ENCODE measurements at places on chromosomes 3 and 15.

- no peak for DNase-seq
Observed at GRCh38 chr3:150300388-150300787, 107.7 kb upstream of the TSC22D2 start.

- peak; percentile 32 for DNase-seq
Observed at GRCh38 chr3:48847053-48847503, 596 bp downstream of the PRKAR2A start.

GRCh38 chr15:91338766-91339165 is 238.7 kb downstream of the SV2B start:
- no peak for DNase-seq

- no peak for DNase-seq
Observed at GRCh38 chr3:109118584-109118983, 650 bp upstream of the MORC1 start.

DNA sequence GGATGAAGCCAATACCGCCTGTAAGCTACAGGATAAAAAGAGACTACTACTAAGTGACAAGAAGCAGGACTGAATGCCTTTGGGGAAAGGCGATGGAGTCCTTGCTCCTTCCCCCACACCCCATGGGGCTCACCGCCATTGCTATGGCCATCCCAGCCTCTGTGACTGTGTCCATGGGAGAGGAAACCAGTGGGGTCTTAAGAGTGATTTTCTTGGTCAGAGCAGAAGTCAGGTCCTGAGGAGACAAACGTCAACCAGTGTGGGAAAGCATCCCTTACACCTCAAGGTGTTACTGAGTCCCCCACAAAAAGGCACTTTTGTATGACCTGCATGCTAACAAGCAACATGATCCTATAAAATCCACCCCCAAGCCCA is 913 bp downstream of the IMPDH2 start:
- no peak for DNase-seq

- DNase-seq, result no peak
Observed at GRCh38 chr3:129608087-129608935, 1.8 kb upstream of the PLXND1 start.

DNA sequence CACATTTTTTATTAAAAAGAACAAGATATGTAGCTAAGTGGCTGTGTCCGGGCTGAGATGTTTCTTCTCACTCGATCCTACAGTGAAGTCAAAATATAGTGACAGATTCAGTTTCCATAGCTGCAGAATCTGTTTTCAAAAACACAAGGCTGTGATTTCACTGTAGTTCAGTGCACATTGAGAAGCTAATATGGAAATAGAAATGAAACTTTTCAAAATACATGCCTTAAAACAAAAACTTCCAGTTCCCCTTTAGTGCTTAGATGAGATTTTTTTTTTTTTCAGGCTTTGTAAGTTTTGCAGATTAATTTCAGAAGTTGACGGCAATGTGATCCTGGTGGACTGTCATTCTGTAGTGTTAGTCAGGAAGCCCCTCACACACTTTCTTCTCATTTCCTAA is 23.8 kb upstream of the TRAK1 start:
- DNase-seq, result peak; percentile 58

- DNase-seq, result peak; percentile 99
Observed at GRCh38 chr3:126472277-126473006, 3.2 kb downstream of the ZXDC start.

DNA sequence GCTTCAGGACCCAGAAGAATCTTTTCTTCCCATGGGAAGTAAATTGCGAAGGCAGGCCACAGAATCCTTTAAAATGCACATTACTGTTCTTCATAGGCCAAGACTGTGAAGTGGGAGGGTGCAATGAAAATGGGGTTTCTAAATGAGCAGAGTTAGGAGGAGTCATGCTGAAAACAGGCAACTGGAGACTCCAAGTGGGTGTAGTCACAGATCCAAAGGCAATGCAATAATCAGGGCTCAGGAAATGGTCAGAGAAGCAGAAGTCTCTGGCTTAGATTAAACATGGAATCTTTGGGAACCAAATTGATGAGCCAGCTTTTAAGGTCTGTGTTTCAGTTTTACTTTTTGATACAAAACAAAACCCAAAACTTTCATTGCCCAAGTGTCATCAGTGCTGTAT is 37.6 kb downstream of the HHLA2 start:
- peak; percentile 39 for DNase-seq

GRCh38 chr15:49115062-49115461 is 40.3 kb downstream of the COPS2 start:
- DNase-seq, result peak; percentile 13

DNA sequence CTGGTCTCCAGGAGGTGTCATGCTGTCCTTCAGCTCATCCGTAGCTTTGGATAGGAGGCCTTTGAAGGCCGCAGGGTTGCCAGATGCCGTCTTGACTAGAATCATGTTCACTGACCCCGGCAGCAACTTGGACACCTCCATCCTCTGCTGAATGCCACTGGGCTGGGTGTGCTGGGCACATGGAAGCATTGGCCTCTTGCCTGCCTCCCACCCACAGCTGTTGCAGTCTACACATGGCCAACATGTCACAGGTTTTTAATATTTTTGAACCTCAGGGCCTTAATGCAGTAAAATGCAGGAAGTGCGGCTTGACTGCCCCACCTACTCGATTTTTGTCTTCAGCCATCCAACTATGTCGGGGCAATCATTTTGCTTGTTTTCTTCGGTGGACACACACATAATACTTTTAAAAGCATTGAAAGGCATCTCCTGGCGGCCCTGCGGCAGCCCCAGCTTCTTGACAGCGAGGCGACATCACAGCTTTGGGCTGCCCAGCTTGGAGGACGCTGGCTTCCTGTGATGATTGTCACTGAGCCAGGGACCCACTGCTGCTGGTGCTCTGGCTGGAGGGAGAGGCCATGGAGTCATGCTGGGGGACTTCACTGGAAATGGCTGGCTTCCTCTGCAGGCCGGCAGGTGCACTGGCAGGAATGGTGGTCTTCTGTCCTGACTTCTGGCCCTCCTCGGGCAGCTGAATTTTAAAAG is 31.6 kb upstream of the ACAD9 start:
- peak; percentile 25 for DNase-seq

GRCh38 chr3:53174346-53175250 is 13.6 kb downstream of the PRKCD start:
- DNase-seq, result no peak

- DNase-seq, result no peak
Observed at GRCh38 chr15:40243126-40243810, 4.4 kb downstream of the PAK6 start.

DNA sequence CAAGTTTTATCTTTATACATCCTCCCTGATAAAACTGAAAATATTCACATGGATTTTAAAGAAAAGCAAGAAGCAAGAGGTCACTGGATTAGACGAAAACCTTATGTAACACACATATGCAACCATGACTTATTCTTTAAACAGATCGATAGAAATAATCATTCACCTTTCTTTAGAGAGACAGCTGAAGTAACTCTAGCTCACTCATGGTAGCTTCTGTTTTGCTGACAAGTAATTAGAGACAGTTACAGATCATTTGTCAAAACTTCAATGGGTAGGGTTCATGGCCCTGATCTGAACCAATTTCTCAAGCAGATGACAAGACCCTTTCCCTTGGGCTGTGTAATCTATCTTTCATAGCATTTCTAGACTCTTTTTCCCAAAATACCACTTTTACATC is 74.5 kb downstream of the PLCH1 start:
- no peak for DNase-seq

- DNase-seq, result peak; percentile 83
Observed at GRCh38 chr15:63473999-63474809, 30.2 kb upstream of the USP3 start.

DNA sequence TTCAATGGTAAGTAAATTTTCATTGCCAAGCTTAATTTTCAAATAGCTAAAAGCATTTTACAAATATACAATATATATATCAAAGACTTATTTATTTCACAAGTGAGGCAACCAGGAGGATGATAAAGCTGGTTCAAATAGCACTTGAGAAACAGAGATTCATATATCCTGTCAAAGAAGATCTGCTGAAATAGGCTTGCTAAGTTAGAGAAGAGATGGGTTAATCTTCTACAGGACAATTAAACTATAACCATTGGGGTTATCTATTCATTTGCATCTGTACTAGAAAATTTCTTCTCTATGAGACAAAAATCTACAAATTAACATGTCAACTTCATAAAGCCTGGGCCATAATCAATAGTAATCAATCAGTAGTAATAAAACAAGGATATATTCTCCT is 637.7 kb upstream of the UBE2E2 start:
- no peak for DNase-seq

DNA sequence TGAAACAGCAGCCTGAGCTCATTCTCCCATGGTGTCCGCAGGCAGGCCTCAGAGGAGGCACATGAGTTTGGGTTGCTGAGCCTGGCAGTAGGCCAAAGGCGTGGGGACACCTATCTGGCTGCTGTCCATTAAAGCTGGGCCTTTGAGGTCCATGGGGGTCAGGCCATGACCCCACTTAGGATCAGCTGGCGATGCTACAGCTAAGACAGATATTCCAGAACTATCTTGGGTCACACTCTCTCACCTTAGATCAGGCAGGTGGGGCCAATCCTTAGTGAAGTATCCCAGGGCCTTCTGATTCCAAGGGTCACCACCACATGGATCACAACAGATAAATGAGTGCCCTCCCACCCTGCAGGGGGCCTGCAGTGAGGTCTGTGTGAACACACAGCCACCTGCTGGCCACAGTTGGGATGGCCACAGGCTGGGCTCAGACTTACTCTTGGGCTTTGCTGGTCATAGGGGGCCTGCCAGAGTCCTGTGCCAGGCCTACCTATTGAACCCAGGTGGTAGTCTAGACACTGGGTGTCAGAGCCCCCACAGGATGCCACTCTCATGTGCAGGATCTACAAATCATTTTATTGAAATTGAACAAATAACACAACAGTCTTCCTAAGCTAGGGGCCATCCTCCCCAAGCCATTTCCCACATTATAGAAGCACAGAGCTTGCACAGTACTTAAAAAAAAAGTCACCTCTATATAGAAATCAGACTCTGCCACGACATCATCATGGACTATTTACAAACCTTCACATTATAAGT is 2.0 kb upstream of the HYAL2 start:
- peak; percentile 62 for DNase-seq

DNA sequence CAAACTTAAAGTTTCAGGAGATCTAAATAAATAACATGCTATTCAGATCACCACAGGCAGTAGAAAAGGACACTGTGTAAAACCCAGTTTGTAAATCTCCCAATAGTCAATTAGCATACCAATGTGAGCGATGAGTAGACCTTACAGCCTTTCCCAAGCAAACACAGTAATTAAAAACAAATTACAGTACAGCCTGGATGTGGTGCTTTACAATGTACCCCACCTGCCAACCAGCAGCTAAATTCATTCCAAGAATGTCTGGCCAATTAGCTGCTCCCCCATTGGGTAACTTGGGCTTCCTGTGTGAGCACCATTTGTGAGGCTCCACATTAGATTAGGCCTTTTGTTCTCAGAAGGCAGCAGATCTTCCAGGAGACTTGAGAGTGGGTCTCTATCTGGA is 635.0 kb downstream of the TBL1XR1 start:
- no peak for DNase-seq

GRCh38 chr15:39578851-39579486 is 1.9 kb upstream of the THBS1 start:
- no peak for DNase-seq

DNA sequence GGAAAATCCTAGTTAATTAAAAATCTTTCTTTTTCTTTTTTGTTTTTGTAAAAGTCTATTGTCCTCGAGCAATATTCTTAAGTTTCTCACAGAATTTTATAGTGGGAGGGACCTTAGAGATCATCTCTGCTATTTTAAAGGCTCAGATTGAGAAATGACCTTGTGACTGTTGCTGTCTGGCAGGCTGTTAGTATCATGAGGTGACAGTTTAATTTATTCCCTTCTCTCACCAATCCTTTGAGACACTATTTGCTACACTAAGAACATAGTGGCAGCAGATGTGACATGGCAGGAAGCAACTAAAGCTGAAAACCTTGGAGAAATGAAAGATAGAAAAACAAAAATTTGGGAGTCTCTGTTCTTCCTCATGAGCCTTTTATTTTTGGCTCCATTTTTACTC is 24.9 kb downstream of the APPL1 start:
- DNase-seq, result peak; percentile 43

DNA sequence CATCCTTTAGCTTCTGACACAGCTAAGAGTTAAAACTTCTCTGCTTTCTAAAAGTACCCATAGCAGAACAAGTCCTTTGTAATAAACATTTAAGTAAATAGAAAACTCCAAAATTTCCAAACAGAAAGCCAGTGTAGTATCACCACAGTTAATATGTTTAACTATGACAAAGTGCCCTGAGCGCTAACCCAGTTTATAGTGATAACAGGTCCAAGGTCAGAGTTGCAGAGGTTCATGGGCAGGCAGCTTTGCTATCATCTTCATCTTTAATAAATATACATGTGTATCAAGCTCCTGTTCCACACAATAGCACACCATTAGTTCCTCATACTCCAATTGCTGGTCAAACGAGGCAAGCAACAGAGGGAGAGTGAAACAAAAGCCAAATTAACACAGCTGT is 12.4 kb upstream of the TOP2B start:
- DNase-seq, result no peak

All from inflammatory macrophage treated with lipopolysaccharide for 1 hour (primary cell).